ENCODE measurements at places on chromosomes 1 and 21.

GRCh38 chr1:163093579-163093978, 24.4 kb downstream of the RGS4 start:
- no peak for DNase-seq

DNA sequence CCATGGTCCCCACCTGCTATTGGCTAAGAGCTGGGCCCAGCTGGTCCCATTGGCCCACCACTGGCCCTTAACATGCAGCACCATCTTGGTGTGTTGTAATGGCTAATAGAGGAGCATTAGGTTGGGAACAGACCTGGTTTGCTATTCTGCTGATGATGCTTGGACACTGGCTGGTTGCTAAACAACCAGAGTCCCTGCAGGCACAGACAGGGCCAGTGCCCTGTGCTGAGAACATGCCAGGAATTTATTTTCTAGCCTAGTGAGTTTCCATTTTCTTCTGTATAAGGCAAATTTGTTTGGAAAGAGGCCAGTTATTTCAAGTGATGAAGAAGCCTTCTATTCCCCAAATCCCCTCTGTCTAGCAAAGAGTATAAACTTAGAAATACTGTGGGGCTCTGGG, 42.9 kb upstream of the TDRD10 start:
- DNase-seq, result no peak

DNA sequence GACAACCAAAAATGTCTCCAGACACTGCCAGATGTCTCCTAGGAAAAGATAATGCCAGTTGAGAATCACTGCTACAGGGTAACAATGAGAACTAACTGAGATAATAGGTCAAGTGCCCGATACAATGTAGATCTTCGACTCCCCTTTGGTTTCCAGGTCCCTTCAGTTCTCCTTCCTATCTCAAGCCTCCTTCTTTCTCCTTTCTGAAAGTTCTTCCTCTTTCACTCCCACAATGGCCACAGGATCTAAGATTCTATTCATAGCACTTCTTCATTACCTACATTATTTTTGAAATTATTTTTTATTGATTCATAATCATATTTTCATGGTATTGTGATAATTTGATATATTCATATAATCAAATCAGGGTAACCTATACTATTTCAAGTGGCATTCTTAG, 6.3 kb downstream of the PFDN2 start:
- DNase-seq, result no peak

GRCh38 chr1:159068886-159069285, 7.7 kb downstream of the AIM2 start:
- DNase-seq, result peak; percentile 33

DNA sequence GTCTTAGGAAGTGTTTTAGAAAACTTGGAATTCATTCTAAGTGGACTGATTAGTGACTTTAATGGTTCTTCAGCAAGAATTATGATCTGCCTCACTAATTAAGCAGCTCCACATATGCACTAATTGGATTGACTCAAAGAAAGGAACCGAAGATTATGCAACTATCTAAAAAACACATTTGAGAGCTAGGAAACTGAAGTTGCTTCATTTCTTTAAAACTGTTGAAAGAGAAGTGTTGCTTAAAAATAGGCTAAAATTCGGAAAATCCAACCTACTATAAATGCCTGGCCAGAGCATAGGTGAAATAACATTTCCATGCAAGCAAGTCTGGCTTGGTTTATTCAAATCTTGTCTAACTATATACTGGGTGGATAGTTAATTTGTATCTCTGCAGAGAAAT, 502.9 kb upstream of the ZRANB2 start:
- no peak for DNase-seq

DNA sequence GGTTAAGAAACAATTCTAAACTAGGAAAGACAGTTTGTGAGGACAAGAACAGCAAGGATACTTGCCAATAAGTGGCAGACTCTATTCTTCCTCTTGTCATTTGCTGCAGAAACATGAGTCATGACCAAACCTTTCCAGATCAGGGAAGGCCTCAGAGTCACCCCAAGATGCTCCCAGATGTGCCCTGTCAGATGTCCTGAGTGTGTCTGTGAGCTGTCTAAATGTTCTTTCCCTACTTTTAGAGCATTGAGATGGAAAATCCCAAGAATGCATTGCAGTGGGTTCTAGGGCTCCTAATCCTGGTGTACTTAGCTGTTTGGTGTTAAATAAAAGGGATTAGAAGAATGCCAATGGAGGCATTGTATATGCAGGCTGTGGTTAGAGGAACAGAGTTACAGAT, 57.5 kb upstream of the KIAA0040 start:
- DNase-seq, result no peak

- no peak for DNase-seq
Observed at GRCh38 chr1:71357708-71358107, 276.9 kb upstream of the ZRANB2 start.

GRCh38 chr1:162943622-162944021, 82.6 kb upstream of the CCDC190 start:
- no peak for DNase-seq

- no peak for DNase-seq
Observed at GRCh38 chr1:8992936-8993687, 33.1 kb downstream of the SLC2A7 start.

GRCh38 chr21:35437941-35438340, 388.8 kb upstream of the RUNX1 start:
- DNase-seq, result no peak

DNA sequence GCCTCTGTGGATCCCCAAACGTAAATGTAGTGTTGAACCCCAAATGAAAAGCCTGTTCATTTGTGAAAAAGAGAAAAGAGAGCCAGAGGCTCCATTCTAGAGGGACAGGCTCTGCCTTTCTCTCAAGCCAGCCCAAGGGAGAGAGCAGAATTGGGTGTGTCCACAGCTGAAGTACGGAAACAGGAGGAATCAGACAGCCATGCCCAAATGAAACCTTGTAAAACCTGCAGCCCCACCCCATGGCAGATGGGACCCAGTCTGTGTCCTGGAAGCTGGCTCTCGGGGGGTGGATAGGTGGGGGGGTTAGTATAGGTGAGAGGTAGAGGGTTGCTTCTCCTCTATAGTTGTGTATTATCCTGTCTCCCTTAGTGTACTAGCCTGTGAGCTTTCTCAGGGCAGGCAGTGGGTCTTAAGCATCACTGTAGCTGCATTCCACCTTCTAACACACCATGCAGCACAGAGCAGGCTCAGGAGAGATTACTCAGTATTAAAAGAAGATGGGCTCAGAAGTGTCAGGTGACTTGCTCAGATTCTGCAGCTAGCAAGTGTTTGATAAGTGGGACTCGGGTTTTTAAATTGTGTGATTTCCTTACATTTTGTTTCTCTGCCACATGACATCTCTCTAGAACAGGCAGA, 67.4 kb upstream of the SIPA1L2 start:
- DNase-seq, result no peak

GRCh38 chr1:197413564-197413963, 145.5 kb downstream of the CRB1 start:
- no peak for DNase-seq

DNA sequence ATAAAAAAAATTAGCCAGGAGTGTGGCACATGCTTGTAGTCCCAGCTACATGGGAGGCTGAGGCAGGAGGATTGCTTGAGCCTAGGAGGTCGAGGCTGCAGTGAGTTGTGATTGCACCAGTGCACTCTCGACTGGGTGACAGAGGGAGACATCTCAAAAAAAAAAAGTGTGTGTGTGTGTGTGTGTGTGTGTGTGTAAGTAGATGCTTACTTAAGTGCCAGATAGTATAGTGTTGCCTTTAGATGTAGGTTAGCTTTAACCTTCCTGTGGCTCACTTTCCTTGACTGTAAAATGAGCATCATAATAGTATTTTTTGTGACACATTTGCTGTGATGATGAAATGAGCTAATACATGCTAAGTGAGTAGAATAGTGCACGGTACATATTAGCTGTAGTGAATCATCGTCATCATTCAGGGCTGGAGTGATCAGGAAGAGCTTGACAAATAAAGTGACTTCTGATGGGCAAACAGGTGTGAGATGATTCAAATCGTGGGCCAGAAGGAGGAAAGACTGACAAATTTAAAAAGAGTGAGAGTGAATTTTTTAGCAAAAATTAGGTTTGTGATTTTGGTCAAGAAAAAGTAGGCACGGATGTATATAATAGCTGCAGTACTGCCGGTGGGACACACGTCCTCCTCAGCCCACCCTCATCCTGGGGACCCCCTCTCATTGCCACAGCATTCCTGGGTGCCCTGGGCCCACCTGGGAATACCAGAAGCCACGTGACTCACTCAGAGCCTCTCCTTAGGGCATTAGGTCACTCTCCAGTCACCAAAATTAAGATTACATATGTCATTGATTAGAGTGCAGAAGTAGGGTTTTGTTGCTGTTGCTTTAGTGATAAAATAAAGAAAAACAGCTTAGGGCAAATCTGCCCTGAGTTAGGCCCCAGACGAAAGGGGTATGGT, 33.9 kb downstream of the EIF2D start:
- no peak for DNase-seq

- DNase-seq, result no peak
Observed at GRCh38 chr1:107357376-107357775, 216.5 kb downstream of the NTNG1 start.

DNA sequence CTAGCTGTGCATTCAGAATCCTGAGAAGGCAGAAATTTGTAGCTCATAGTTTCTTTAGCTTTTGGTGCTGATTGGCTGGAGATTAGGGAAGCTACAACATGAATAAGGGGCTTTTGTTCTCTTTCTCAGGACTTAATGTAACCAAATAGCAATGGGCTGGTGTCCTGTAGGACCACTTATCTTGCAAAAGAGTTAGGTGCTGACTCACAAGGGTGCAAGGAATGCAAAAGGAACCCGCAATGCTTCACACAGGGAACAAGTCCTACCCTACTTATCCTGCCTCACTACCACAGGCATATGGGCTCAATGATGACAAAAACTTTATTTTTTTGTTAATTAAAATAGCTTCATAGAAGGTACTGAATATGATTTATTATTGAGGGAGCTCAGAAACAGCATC, 541.5 kb downstream of the AMY1C start:
- DNase-seq, result no peak

DNA sequence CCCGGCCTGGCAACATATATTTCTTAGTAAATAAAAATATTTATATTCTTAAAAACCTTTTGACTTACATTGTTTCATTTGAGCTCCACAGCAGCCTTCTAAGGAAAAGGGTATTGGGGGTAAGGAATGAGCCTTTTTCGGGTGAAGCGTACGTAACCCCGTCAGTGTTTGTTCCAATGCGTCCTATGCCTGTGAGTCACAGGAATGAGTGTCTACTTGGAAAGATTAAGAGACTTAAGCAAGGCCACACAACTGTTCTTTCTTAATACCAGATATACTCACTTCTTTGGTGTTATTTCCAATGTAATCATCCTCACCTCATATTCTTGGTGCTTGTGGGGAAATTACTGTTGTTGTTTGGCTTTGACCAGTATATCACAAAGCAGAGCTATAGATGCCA, 22.7 kb downstream of the WDTC1 start:
- DNase-seq, result no peak

GRCh38 chr1:961132-961669, 817 bp downstream of the KLHL17 start:
- DNase-seq, result no peak

DNA sequence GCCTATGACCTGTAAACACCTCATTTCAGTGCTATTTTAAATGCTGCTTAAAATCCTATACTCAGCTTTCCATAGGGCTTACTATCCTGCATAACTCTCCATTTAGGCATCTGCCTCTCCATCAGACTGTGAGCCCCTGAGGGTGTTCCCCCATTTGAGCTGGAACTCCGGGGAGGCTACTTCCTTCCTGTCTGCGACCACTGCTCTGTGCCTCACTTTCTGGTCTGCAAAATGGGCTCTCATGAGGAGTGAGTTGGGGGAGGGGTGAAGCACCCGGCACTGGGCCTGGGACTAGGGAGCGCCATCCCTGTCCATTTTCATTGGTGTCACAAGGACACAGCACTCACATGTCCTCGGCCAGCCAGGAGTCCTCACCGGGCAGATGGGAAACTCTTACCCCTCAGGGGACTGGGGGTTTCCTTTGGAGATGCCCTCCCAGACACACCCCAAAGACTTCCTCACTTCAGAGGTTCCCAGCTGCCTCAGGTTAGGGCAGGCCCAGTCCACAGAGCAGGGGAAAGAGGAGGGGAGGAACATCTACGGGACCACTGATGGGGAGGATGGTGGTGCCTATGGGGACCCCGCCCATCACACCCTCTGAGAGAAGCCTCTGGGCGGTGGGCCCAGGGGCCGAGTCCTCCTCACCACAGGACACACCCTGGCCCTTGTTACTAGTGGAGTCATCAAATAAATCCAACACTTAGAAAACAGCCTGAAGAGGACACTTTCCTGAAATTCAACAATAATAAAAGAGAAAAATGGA, 134.9 kb downstream of the MATN1 start:
- no peak for DNase-seq

DNA sequence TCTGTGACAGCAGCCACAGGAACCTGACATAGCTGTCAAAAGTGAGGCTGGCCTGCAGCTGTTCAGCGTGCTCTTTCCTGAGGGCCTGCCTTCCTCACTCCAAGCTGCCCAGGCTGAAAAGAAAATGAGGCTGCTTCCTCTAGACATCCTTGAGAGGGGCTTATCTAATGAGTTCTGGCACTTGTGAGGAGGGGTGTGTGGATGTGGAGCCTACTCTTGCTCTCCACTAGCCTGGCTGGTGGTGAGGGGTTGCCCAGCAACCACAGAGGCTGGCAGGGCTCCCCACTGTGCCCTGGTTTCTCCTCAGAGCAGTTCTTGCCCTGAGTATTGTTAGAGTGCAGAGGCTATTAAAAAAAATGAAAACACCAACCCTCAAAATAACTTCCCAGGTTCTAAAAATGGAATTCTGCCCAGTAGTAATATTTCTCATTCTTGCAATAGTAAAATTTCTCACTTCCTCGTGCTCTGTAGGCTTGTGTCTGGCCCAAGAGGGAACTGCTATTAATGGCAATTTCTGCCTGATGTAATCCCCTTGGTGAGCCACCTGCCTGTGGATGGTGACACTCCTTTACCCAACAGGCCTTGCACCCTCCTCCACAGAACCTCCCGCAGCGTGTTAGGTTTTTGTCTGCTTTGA, 52.6 kb upstream of the EPS8L3 start:
- peak; percentile 68 for DNase-seq

- DNase-seq, result no peak
Observed at GRCh38 chr1:222283147-222283768, 264.6 kb downstream of the HHIPL2 start.
